Caudate nucleus (tissue), 63 donors: ENCODE measurements at places on chromosomes 12 and 14.

- no peak for DNase-seq
Measured at GRCh38 chr14:88613552-88614010, 50.7 kb downstream of the ZC3H14 start.

DNA sequence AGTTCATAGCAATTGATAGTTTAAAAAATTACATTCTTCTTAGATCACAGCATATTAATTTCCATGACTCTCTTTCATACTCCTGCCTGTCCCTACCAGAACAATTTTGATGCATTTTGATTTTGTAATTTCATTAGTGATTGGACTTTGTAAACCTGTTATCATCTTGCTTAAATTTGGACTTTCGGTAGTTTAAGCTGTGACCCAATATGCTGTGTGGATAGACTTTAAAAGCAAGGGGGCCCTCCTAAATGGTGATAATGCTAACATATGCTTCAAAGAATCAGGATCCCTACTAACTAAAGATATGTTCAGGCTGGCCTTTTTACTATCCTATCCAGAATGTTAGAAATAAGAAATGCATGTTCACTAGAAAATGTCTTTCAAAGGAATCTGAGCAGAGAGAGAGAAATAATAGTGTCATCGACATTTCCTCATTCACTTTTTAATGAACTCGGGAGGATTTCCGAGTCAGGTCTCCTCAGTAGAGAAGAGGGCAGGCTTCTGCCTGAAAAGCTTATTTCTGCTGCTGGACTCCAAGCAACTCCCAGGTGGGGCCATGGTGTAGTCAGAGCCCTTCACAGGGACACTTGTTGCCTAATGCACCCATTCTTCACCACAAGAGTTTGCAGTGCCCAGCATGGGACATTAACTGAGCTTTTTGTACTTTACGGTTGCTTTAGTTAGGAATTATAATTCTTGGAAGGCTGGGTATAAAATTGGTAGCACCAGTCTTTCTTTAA, 16.7 kb downstream of the SLC38A4 start:
- no peak for DNase-seq

DNA sequence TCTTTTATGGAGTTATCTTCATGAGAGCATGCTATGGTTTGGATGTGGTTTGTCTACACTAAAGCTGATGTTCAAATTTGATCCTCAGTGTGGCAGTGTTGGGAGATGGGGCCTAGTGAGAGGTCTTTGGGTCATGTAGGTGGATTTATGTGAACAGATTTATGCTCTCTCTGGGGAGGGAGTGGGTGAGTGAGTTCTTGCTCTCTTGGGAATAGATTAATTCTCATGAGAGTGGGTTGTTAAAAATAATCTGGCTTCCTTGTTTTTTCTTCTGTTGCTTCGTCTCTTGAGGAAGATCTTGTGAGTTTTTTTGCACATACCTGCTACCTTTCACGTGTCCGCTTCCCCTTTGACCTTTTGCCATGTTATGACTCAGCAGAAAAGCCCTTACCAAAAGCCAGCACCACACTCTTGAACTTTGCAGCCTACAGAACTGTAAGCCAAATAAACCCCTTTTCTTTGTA, 20.5 kb downstream of the DERA start:
- DNase-seq: no peak

DNA sequence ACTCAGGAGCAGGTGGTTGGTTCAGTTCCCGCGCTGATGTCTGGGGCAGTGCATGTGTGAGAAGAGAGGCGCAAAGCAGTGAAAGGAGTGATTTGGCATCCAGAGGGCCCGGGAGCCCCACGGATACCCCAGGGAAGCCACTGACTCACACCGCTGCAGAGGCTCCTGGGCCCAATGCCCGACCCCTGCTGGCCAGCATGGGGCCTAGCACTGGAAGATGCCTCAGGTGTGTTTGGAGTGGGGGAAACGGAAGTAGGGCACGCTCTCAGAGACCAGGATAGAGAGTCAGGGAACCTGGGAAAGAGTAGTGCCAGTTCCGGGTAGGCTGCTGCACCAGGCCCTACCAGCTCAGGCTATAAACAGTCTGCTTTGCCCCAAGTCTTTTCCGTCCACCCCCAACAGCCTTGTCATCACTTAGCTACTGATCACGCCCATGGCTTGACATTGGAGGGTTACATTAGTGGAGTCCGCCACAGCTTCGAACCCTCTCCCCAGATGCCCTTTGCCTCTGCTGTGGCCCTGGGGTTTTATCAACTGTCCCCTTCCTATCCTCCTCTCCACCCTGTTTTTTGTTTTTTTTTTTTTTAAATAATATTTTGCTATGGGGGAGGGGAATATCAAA, 9.5 kb upstream of the CSAD start:
- no peak for DNase-seq

- no peak for DNase-seq
Measured at GRCh38 chr12:12521888-12522287, 40.8 kb downstream of the DUSP16 start.

DNA sequence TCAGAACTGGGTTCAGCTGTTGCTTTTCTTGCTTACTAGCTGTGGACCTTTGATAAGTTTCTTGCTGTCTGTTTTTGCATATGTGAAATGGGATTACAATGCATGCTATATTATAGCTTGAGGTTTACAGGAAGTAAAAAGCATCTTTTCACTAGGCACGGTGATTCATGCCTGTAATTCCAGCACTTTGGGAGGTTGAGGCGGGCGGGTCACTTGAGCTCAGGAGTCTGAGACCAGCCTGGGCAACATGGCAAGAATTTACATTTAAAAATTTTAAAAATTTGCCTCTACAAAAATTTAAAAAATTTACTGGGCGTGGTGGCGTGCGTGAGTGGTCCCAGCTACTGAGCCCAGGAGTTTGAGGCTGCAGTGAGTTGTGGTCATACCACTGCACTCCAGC, 42.0 kb downstream of the CALM1 start:
- DNase-seq: no peak

GRCh38 chr14:95505030-95505589, 11.3 kb downstream of the SYNE3 start:
- no peak for DNase-seq

GRCh38 chr14:99774556-99775307, 18.5 kb upstream of the EML1 start:
- peak; percentile 49 for DNase-seq

DNA sequence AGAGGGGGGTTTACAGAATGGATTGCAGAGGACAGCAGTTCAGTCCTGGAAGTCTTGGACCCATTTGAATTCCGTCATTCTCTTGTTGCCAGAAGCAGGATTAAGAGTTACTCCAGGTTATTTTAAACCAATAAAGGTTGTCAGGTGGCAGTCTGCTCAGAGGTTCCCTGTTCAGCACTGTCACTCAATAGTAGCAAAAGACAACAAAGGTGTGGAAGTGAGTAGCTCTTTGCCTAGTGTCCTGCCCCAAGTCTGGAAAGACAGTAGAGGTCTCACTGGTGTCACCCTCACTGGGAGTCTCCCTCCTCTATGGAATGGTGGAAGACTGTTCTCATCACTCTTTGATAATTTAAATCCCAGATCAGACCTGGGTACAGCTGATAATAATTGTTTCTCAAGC, 73.4 kb upstream of the PLEKHG3 start:
- no peak for DNase-seq

GRCh38 chr12:2291182-2291832, 238.5 kb downstream of the CACNA1C start:
- DNase-seq: no peak

DNA sequence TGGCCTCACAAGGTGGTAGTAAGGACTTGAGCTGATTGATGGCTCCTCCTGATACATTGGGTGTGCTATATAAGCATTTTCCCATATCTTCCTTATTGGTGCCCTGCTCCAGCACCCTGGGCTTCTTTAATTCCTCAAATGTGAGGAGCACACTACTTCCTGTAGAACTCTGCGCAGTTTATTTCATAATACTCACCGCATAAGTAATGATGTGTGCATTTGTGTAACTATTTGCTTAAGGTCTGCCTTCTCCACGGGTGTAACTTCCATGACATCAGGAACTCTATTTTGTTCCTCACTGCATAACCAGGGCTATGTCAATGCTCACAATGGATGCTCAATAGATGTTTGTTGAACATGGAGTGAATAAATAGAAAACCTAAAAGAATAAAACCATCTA, 392.2 kb downstream of the SEC23A start:
- no peak for DNase-seq

DNA sequence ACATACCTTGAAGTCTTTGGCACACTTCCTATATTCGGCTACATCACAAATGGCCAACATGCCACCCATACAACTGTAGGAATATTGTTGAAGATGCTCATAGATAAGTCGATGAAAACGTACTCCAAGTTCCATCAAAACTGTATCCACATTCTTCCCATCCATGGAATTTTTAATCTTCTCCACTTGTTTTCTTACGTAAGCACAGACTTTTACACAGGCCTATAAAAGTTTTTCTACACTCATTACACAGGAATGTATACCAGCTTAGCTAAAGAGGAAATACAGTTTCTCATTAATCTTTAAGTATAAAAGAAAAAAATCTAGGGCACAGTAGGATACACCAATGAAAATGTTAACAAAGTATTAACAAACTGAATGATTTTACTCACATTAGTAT, 59.1 kb downstream of the EXOC5 start:
- DNase-seq: no peak

DNA sequence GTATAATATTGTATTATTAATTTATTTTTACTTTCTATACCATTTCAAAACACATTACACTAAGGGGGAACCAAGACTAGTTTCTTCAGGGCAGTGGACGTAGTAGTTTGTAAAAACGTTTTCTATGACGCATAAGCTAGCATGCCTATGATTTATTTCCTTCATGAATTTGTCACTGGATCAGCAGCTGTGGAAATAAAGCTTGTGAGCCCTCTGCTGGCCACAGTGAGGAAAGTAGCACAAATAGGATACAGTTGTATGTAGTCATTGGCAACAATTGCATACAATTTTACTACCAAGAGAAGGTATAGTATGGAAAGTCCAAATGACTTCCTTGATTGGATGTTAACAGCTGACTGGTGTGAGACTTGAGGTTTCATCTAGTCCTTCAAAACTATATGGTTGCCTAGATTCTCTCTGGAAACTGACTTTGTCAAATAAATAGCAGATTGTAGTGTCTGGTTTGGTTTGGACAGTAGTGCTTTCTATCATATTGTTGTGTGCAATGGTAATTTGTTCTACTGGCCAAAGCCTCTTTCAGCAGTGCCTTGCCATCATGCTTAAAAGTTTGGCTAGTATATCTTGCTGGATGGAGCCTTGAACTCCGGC, 24.3 kb upstream of the PLEKHD1 start:
- no peak for DNase-seq

DNA sequence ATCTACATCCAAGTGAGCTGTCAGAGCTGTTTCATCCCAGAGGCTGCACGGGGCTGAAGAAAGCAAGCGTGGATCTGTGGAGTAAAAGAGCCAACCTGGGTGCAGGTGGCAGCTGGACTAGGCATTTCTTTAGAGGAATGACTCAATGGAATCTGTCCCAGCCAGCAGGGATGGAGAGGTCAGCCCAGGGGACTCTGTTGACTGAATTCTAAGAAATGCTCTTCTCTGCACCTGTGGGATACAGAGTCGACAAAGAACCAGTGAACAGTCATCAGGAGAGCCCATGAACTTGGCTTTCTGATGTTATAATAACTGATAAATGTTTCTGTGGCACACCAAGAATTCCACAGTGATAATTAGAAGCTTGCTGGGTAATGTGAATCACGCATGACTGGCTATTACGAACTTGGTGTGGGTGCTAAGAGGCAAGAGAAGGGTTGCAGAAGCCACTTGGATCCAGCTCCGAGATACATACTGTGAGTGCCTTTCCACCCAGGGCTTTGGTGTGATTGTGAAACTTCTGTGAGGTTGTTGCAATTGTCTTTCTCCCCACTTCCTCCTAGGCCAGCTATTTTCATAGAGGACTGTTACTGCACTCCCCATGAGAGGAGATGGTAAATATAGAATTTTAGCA, 16.2 kb downstream of the PYGL start:
- DNase-seq: no peak

DNA sequence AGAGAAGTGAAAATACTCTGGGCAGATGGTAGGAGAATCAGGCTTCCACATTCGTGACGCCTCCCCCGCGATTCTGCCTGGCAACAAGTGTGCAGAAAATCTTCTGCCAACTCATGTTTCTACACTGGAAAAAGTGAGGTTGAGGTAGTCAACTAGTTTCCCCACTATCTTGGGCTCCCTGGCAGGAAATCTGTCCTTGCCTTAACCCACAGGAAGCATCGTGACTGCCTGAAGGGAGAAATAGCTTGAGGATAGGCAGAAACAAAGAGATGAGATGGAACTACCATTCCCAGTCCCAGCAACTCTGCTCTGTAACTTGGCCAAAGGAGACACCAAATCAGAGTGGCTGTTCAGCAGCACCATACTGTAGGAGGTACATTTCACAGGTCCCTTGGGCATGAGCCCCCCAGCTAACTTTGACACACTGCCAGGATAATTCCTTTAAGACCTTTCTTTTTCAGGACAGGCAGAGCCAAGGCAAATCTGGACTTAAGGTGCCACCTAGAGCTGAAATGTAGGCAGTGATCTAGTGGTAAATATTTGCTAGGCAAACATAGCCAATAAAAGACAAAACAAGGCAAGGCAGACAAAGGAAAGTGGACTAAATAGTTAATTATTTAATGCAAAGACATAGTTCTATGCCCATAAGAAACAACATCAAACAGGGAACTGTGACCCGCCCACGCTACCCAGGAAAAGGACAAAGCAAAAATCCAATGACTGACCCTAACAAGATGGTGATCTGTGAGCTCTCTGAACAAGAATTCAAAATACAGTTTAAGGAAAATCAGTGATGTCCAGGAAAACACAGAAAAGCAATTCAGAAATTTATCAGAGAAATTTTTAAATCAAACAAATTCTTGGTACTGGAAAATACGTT, 205.1 kb downstream of the PTPRO start:
- DNase-seq: no peak

GRCh38 chr12:14454098-14454907, 88.8 kb downstream of the ATF7IP start:
- DNase-seq: no peak

DNA sequence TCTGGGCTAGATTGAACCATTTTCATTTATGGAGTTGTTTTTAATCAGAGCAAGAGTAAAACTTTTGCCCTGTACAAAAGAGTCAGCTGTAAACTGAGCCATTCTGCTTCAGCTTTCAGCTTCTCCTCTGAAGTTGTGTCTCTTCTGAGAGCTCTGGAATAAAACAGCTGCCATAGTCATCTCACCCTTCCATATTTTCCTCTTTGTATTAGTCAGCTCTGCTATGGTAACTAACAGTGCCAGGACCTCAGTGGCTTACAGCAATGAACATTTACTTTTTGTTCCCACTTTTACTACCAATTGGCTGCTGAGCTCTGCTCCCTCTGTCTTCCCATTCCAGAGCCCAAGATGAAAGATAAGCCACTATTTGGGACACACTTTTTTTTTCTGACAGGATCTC, 178.5 kb downstream of the DAD1 start:
- DNase-seq: no peak

- DNase-seq: no peak
Measured at GRCh38 chr14:80315681-80316080, 104.4 kb upstream of the DIO2 start.

- DNase-seq: peak; percentile 44
Measured at GRCh38 chr12:132904718-132905328, 17.4 kb upstream of the CHFR start.

GRCh38 chr12:109125791-109126190, 9.4 kb downstream of the ACACB start:
- no peak for DNase-seq
